ENCODE measurements at places on chromosomes 11 and 22.

GRCh38 chr11:107182978-107183377 lies 164.7 kb upstream of the GUCY1A2 start:
- no peak for DNase-seq

DNA sequence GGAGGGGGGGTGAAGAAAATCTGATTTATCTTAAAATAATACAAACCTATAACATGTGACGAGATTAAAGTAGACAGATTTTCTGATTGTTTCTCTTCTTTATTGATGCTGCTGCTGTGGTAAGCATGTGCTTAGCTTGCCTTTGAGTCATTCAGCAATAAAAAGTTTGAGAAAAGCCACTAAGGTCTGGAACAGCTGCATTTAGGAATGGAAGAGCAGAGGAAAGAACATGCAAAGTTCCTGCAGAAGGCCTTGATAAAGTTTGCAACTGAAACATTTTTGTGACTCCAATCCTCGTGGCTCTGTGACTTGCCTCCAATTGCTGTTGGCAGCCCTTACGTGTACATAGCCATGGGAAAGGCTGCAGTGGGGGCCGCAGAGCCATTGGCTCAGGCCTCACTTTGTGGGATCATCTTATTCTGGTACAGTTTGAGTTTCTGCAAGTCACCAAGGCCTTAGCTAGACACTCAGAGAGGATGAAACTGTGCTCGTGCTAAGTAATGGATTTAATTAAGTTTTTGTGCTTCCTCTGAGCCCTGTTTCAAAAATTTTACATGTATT lies 370.2 kb downstream of the AASDHPPT start:
- no peak for DNase-seq

DNA sequence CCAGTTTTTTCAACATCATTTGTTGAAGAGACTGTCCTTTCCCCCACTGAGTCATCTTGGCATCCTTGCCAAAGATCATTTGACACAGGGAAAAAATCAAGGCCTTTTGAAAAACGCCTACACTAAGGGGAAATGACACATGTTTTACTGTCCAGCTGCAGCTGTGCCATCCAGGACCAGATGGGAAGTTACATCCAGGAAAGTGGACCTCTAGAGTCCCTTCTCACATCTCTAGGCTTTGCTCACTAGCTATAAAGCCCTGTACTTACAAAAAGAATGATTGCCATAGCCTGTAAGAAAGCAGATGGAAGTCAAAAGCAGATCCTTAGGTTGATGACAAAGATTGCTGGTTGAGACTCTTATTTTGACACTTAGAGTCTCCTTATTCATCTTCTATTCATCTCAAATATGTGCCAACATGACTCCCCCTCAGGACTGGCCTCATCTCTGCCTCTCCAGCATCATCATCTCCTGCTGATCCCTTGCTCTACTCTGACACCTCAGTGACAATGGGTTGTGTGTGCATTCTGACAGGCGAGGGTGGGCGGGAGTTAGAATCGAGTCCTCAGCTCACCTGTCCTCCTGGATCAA lies 22.8 kb downstream of the OSBP2 start:
- no peak for DNase-seq

GRCh38 chr11:23976841-23977271 lies 520.0 kb upstream of the LUZP2 start:
- DNase-seq, result no peak

- DNase-seq, result no peak
Measured at GRCh38 chr22:35037089-35037488, 28.9 kb upstream of the ISX start.

DNA sequence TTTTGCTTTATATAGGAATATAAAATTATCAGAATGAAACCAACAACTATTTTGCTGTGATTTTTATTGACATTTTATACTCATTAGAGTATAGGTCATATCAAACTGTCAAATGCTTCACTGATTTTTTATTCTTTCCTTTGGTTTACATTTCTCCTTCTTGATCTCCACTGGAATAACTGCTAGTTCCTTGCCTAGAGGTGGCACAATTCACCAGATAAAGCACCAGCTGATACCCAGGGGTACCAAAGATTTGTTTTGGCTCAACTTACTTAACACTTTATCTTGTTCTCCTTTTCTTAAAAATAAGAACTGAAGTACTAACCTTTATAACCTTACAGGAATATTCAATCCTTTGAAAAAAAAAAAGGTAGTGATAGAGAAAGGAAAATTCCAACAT lies 725.1 kb upstream of the CHORDC1 start:
- no peak for DNase-seq

GRCh38 chr11:62863687-62864335 lies 16.9 kb upstream of the SLC3A2 start:
- no peak for DNase-seq

DNA sequence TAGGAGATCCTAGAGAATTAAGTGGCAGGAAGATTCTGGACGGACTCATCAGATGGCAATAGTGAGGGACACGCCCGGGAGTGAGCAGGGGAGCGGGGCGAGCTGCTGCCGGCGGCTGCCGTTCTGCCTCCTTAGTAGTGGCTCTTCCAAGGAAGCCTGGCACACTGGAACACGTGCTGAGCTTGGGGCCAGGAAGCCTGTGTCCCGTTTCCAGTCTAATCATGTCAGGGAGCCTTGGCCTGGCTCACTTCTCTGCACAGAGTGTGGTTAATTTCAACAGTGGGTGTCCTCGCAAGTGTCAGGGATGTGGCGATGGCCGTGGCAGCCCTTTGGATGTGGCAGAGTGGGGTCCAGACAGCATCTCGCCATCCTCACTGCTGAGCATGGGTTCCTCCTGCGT lies 16.5 kb downstream of the GLB1L3 start:
- DNase-seq, result no peak

- no peak for DNase-seq
Measured at GRCh38 chr22:33110562-33111163, 52.5 kb upstream of the SYN3 start.

DNA sequence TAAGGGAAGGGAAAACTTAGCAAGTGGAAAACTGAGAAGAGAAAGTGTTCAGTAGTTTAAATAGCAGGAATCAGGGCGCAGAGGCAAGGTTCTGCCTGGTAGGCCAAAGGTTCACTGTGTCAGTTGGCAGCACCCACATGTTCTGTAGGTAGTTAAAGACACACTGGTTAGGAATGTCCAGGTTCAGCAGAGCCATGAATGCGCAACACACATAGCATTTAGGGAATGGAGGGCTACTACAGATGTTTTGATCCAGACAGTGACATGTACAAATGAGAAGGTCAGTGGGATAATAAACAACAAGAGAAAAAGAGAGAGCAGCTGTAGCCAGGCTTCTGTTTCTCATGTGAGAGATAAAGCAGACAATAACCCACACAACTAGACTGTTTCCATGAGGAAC lies 56.2 kb upstream of the ARHGAP42 start:
- DNase-seq, result no peak

DNA sequence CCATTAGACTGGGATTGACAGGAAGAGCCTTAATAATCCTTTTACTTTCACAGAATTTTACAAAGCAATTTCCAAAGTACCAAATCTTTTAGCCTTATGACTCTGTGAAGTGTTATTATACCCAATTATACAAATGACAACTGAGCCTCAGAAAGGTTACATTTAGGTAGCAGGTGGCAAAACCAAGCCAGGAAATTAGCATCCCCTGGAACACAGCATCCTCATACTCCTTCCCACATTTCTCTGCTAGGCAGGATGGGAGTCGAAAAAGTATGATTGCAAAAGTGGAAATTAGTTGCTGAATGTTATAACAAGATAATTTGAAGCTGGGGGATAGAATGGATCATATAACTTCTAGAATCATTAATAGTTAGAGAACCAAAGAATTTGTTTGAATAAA lies 359.7 kb upstream of the PDGFD start:
- no peak for DNase-seq

Measured in stimulated activated CD4-positive, alpha-beta T cell treated with anti-CD3 and anti-CD28 coated beads, Interleukin-4, amount 100 ng/mL, for 4 hours (primary cell).